ENCODE measurements at places on chromosomes 5 and 9. TPM values are rescaled to one million over a fixed set of nuclear protein-coding genes. Genes with fewer than 3 reads are reported as not detected.

DNA sequence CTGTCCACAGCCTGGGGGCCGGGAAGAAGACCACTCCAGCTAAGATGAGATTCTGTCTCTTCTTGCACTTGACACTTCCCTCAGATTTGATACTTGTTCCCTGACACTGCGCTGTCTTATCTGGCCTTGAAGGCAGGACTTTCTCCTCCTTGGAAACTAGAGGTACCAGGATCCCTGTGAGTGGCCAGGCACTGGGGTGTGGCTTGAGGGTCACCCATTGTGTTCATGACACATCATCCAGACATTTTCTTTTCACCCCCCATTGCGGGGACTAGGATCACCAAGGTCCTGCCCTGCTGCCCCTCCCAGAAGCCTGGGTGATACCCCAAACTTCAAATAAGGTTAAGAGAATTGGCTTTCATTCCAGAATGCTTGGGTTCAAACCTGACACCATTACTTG lies 103.3 kb downstream of the NDFIP1 start:
- no peaks in the 10 kb centered on the region for H3K27me3 ChIP-seq
- H3K4me3 ChIP-seq, result no peak overlapping the region
- H3K4me1 ChIP-seq, result peaks cover 2% of the 10 kb centered on the region
- H3K27ac ChIP-seq, result no peak overlapping the region
- no peak for DNase-seq

DNA sequence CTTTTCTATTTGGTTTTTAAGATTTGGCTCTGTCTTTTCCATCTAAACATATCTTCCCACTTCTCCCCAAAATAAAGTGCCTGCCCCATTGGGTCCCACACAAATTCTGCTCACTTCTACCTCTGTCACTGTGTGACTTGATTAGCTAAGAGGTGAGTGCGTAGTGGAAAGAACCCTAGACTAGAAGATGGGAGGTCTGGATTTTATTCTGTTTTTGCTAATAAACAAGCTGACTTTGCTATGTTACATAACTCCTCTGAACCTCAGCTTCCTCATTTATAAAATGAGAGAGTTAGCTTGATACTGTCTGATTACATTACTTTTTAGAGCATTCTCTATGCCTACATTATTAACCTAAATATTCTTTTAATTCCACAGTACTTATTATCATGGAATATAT lies 51.3 kb upstream of the PTGER4 start:
- H3K4me3 ChIP-seq, result no peak overlapping the region
- H3K36me3 ChIP-seq, result no peaks in the 10 kb centered on the region
- H3K27ac ChIP-seq, result no peak overlapping the region
- no peaks in the 10 kb centered on the region for H3K4me1 ChIP-seq
- no peak for DNase-seq

DNA sequence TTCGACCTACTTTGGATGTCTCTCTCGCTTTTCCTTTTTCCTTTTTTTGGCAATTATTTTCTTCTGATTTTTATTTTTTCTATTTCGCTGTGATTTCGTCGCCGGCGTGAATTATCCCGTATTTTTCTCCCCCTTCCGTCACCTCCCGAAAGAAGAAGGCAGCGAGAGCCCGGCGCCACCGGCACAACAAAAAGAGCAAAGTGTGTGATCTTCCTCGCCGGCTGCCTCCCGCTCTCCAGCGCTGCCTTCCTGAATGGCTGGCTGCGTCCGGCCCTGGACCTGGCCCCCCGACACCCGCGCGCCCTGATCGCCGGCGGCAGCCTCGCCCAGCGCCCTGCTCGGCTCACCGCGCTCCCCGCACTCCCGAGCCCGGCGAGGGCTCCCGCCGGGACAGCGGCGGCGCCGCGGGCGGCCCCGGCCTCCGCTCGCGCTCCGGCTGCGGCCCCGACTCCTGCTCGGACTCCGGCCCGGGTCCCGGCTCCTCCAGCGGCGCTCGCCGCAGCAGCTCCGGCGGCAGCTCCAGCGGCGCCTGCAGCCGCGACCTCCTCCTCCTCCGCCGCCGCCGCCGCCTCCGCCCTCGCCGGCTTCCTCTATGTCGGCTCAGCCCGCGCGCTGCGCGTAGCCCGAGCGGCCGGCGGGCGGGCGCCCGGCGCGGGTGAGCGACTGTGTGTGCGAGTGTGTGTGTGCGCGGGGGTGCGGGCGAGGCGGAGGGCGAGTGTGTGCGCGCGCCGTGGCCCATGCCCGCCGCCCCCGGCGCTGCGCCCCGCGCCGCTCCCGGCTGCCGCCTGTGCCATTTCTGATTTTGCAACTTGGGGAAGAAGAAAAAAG lies 960 bp downstream of the NR2F1 start:
- peaks cover 22% of the 10 kb centered on the region for H3K4me1 ChIP-seq
- H3K4me3 ChIP-seq, result peak overlapping the region; percentile 45
- no peaks in the 10 kb centered on the region for H3K36me3 ChIP-seq
- DNase-seq, result no peak
- H3K27me3 ChIP-seq, result peaks cover 25% of the 10 kb centered on the region

Gene BHMT2
- 50.5 TPM for total RNA-seq

Gene SPATA31A3
- total RNA-seq, result not detected

Gene FCHSD1
- total RNA-seq, result 15.2 TPM
